ENCODE measurements at places on chromosomes 2 and 18.

- DNase-seq = no peak
Measured at GRCh38 chr2:83595926-83596325, 863.2 kb downstream of the SUCLG1 start.

DNA sequence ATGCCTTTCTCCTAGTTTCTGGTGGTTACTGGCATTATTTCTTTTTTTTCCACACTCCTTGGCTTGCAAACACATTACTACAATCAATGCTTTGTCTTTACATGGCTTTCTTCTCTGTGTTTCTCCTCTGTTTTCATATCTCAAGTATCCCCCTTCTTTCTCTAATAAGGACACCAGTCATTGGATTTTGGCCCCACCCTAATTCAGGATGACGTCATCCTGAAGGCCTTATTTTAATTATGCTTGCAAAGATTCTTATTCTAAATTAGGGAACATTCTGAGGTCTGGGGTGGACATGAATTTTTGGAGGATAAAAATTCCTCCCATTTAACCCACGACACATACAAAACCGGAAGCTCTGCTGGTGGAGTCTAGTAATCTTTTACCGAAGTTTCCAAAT is 1556.6 kb downstream of the DPP10 start:
- DNase-seq = no peak

GRCh38 chr2:171327043-171327496 is 106.7 kb downstream of the METTL8 start:
- DNase-seq = no peak

- DNase-seq = no peak
Measured at GRCh38 chr2:159623436-159623835, 7.1 kb upstream of the BAZ2B start.

- DNase-seq = no peak
Measured at GRCh38 chr2:168848225-168848624, 42.0 kb downstream of the SPC25 start.

- no peak for DNase-seq
Measured at GRCh38 chr2:223589901-223590300, 12.3 kb downstream of the SCG2 start.

- no peak for DNase-seq
Measured at GRCh38 chr2:98759827-98760625, 29.1 kb upstream of the MGAT4A start.

DNA sequence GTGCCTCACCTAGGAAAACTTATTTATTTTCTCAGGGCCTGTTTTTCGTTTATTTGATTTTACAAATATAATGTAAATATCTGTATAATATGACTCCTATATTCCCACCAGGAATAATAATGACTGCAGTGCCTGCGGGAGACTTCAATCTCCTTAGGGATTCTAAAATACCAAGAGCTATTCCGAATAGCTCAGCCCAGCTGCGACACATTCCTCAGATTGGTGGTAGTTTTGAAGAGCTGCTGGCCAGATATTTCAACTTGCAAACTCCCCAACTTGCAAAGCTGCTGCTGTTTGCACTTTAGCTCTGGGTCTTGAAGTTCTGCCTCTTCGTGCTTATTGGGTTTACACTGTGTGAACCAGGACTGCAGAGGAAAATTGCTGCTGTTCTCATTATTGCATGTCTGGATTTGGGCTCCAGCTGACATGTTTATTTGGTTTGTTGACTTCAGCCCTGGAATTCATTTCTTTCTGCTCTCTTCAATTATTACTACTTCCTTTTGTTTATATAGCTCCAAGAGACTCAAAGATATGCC is 480.2 kb upstream of the CHST9 start:
- DNase-seq = no peak

DNA sequence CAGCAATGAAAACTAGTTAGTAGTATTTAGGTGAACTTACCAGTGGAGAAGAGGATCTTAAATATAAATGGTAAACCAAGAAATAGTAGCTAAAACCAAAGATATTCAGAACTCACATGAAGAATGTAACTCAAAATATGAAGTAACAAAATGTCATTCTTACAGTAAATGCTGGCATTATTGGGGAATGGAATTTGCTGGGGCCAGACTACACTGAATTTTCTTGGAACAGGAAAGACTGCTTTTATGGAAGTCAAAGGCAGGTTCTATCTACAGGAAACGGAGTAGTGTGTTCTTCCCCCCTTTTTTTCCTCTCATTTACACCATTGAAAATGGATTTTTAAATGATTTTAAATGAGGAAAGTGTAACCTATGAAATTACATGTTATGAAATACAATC is 188.7 kb downstream of the IKZF2 start:
- no peak for DNase-seq

DNA sequence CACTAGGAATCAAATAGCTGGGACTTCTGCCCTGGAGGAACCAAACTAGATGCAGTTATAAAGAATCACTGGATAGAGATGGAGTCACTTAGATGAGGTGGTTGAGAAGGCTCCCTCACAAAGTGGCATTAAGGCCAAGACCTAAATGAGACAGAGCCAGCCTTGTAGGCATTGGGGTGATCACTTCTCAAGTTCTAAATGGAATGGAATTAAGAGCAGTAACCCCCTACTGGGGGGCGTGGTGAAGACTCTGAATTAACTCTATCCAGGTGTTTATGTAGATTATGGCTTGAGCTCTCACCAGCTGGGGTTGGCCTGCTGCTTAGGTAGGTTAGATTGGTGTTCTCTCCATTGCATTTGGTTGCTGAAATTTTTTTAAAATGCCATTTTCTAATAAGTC is 71.3 kb downstream of the TTC27 start:
- DNase-seq = no peak

GRCh38 chr2:169173876-169174275 is 104.5 kb downstream of the DHRS9 start:
- DNase-seq = no peak

DNA sequence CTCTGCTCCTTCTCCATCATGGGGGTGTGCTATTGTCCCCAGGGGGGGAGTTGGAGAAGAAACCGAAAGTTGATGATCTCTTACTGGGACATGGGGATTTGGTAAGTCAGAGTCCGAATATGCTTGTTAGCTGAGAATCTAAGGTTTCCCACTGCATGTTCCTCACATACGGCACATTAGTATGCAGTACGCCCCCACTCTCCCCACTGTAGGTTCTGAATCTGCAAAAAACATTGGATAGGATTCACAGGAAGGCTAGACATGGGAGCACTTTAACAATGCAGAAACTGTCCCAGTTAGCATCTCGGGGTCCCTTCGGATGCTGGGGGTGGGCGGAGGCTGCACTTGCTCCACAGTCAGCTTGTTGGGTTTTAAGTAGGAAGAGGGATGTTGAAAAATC is 102.3 kb downstream of the STPG4 start:
- DNase-seq = no peak

GRCh38 chr18:20971886-20972267 is 139.7 kb downstream of the ROCK1 start:
- no peak for DNase-seq

GRCh38 chr2:171991027-171991426 is 8.7 kb upstream of the METAP1D start:
- DNase-seq = no peak

DNA sequence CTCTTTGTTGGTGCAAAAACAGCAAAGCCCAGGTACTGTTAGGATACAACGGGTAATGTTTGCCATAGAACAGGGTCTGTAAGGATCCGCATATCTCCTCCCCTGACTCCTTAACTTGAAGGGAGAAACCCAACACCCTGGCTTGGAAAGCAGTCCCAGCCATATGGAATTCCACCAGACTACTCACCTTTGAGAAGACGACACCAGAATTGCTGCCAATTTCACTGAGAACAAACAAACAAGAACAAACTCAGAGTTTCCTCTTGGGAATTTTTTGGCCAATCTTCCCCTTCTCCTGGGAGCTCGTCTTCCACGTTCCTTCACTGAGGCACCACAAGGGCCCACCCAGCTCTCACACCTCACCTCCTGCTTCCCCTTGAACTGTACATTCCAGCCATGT is 29.2 kb downstream of the CAPN14 start:
- DNase-seq = no peak
